Activated T-cell treated with anti-CD3 and anti-CD28 coated beads, Interleukin-2, amount 50 U/mL, for 72 hours (primary cell): ENCODE measurements at places on chromosomes 7 and 10.

- H3K4me3 ChIP-seq: no peak overlapping the region
- H3K27me3 ChIP-seq: no peaks in the 10 kb centered on the region
- no peak overlapping the region for H3K27ac ChIP-seq
- no peaks in the 10 kb centered on the region for H3K4me1 ChIP-seq
- H3K36me3 ChIP-seq: no peaks in the 10 kb centered on the region
Measured at GRCh38 chr7:83355143-83355542, 192.5 kb upstream of the PCLO start.

- no peaks in the 10 kb centered on the region for H3K27me3 ChIP-seq
- DNase-seq: no peak
- no peak overlapping the region for H3K4me3 ChIP-seq
- H3K4me1 ChIP-seq: no peaks in the 10 kb centered on the region
- H3K27ac ChIP-seq: no peak overlapping the region
Measured at GRCh38 chr7:149824301-149824741, 13.9 kb upstream of the ZNF862 start.

- H3K4me1 ChIP-seq: peaks cover 65% of the 10 kb centered on the region
- H3K27me3 ChIP-seq: no peaks in the 10 kb centered on the region
- DNase-seq: no peak
- H3K27ac ChIP-seq: peak overlapping the region; percentile 96
Measured at GRCh38 chr10:102433619-102434046, 1.3 kb upstream of the CUEDC2 start.

DNA sequence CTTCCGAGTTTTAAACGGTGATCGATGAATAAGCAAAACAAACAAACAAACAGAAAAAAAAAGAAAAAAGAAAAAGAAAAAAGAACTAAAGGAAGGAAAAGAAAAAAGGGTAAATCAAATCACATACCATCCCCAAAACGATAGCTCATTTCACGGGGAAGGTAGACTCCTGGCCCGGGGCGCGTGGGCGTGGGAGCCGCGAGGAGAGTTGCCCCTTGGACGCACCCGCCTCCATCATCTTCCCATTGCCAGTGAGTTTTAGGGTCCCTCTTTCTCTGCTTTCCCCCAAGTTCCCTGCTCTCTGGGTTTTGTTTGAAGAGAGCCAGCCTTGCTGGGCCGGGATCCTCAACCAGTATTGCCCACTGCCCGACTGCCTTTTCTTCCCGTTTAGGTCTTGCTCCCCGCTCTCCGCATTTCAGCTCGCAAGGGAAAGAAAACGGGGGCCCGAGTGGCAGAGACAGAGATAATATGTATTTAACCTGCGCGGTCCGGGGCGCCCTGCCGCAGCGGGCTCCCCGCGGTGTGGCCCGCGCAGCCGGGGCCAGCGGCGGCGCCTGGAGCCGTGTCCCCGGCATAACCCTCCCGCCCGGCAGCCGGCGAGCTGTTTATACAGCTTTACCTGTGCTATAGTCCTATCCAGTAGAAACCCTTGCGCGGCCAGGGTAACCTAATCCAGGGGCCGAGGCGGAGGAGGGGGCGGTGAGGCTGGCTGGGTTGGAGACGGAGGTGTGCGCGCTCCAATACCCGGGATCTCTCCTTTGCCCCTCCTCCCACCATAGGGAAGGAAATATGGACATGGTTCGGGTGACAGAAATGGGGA lies 5.2 kb upstream of the GATA3 start:
- peak overlapping the region; percentile 79 for H3K27ac ChIP-seq
- peaks cover 57% of the 10 kb centered on the region for H3K27me3 ChIP-seq
- H3K4me3 ChIP-seq: peak overlapping the region; percentile 90

DNA sequence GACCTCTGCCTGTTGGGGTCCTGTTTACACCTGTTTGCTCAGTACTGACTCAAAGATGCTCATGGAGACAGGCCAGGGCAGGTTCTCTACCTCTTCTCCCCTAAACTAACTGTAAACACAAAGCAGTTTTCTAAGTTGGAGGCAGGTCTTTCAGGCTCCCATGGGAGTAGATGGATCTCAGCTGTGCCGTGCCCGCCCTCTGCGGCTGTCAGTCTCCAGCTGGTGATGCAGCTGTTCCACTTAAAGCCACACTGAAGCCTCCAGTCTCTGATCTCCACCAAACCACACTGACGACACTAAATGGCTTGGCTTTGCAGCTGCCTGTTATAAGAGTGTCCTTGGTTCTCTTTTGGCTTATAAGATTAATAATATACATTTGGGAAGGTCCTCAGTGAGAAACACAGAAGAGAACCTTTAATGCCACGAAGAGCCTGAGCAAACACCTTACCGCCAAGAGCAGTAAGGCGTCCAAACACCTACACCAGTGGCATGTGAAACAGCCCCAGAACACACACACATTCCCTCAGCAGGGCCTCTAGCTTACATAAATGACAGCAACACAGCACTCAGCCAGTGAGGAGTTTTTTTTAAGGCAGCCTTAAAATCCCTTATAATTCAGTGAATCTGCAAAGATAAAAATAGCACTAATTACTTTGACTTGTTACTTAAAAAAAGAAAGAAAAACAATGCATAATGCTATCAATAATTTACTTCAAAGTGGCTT lies 60.4 kb upstream of the KCNIP2 start:
- no peaks in the 10 kb centered on the region for H3K36me3 ChIP-seq
- H3K27me3 ChIP-seq: no peaks in the 10 kb centered on the region
- peak; percentile 11 for DNase-seq
- peaks cover 33% of the 10 kb centered on the region for H3K4me1 ChIP-seq
- H3K4me3 ChIP-seq: peak overlapping the region; percentile 17
- no peak overlapping the region for H3K27ac ChIP-seq

GRCh38 chr7:20193242-20193777 lies 23.9 kb downstream of the MACC1 start:
- H3K4me3 ChIP-seq: no peak overlapping the region
- H3K27ac ChIP-seq: no peak overlapping the region
- DNase-seq: no peak
- no peaks in the 10 kb centered on the region for H3K36me3 ChIP-seq

GRCh38 chr10:25336330-25336729 lies 161.5 kb downstream of the GPR158 start:
- H3K4me1 ChIP-seq: no peaks in the 10 kb centered on the region
- H3K27ac ChIP-seq: no peak overlapping the region
- H3K27me3 ChIP-seq: no peaks in the 10 kb centered on the region
- H3K4me3 ChIP-seq: no peak overlapping the region

GRCh38 chr7:70392877-70393435 lies 739.0 kb upstream of the GALNT17 start:
- no peak overlapping the region for H3K4me3 ChIP-seq
- no peak overlapping the region for H3K27ac ChIP-seq
- H3K27me3 ChIP-seq: no peaks in the 10 kb centered on the region

GRCh38 chr7:22944022-22944421 lies 69.9 kb downstream of the HYCC1 start:
- H3K4me1 ChIP-seq: no peaks in the 10 kb centered on the region
- H3K27me3 ChIP-seq: no peaks in the 10 kb centered on the region
- H3K27ac ChIP-seq: no peak overlapping the region
- H3K36me3 ChIP-seq: no peaks in the 10 kb centered on the region

DNA sequence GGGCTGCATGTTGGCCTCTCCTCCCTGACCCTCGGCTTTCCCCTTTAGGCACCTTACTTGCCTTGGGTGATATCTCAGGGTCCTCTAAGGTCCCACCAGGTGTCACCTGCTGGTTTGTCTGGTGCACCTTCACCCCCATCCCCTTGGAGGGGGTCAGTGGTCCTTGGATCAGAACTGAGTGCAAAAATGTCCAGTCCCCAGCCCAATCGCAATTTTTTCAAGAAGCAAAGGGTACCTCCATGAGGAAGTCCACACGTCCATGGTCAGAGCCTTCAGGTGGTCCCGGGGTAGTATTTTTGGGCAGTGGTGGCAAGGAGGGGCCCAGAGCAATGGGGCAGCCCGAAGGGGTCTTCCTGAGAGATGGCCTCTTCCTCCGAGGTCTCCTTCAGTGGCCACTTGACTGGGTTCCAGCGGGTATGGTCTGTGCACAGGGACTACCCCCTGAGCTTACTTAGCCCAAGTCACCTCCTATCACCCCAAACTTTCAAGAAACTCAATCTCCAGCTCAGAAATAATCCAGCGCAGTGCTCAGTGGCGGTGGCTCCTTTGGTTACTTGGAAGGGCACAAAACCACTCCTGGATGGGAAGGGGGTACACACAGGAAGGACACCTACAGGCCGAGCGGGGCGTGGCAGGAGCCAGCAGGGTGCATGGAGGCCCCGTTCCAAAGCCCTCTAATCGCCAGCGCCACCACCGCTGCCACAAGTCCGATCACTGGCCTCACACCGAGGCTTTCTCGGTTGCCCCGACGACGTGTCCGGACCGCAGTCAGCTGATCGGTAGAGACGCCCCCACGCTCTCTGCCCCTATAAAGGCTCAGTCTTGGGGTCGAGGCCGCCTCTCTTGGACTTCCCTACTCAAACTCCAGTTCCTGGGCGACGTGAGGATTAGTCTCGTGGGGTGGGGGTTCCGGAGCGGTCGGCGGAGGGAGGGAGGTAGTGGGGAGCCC lies 4.5 kb downstream of the SAP25 start:
- H3K27ac ChIP-seq: no peak overlapping the region
- no peaks in the 10 kb centered on the region for H3K27me3 ChIP-seq
- H3K36me3 ChIP-seq: peaks cover 5% of the 10 kb centered on the region
- H3K4me1 ChIP-seq: peaks cover 23% of the 10 kb centered on the region
- DNase-seq: peak; percentile 63
- peak overlapping the region; percentile 62 for H3K4me3 ChIP-seq

GRCh38 chr10:83083831-83084230 lies 1055.5 kb upstream of the GHITM start:
- H3K27ac ChIP-seq: no peak overlapping the region
- no peak for DNase-seq
- H3K4me3 ChIP-seq: no peak overlapping the region
- no peaks in the 10 kb centered on the region for H3K36me3 ChIP-seq

DNA sequence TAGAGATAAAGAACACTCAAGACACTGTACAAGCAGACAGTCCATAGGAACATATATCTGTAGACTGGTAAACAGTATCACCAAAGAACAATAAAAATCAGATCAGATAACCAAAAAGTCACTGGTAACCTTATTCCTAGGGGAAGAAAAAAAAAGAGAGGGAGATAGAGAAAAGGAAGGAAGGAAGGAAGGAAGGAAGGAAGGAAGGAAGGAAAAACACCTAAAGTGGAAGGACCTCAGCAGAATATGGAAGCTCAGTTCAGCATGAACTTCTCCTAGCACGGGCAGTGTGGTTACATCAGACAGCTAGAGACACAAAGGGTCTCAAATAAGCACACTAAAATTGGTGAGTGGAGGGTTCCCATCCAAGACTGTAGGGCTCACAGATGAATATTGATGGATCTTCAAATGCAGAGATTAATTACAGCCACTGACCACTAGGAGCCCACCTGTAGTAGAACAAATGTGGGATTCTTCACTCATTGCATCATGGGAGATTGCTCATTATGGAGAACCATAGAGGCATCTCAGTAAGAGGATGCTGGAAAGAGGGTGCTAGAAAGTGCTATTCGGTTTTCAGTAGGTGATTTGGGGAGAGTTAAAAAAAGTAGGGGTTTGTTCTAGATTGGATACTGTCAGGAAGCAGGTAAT lies 293.4 kb upstream of the C7orf33 start:
- no peaks in the 10 kb centered on the region for H3K27me3 ChIP-seq
- H3K36me3 ChIP-seq: no peaks in the 10 kb centered on the region
- H3K4me1 ChIP-seq: no peaks in the 10 kb centered on the region
- no peak for DNase-seq

DNA sequence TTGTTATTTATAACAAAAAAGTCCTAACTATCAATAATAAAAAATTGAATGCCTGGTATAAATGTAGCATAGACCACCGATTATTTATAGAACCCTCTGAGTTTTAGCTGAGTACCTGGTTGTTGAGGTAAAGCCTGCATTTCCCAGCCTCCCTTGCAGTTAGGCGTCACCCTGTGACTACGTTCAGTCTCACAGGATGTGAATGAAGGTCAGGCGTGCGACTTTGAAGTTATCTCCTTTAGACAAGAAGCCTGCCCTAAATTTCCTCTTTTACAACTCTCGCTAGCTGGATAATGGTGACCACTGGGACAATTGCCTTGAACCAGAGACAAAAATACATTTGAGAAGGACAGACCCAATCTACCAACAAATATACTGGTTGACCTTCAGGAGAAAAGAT lies 67.5 kb upstream of the TES start:
- H3K27me3 ChIP-seq: no peaks in the 10 kb centered on the region
- H3K36me3 ChIP-seq: no peaks in the 10 kb centered on the region
- DNase-seq: no peak
- no peak overlapping the region for H3K27ac ChIP-seq
- H3K4me3 ChIP-seq: no peak overlapping the region

DNA sequence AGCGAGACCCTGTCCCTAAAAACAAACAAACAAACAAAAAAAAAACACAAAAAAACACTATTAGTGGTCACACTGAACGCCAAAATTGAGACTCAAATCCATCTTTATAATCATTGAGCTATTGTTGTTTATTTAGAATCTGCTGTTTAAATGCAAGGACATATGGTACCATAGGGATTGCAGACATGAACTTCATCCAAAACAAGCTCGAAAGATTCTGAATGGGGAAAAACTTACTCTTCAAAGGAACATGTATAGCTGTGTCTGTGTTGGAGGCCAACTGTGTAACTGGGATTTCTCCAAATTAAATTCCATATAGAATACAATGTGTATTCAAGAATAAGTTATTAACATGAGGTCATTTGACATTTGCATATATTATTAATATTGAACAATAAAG lies 74.7 kb upstream of the GPR158 start:
- H3K4me3 ChIP-seq: no peak overlapping the region
- H3K27ac ChIP-seq: no peak overlapping the region
- H3K4me1 ChIP-seq: no peaks in the 10 kb centered on the region
- no peak for DNase-seq

GRCh38 chr10:46555713-46556514 lies 544 bp downstream of the GPRIN2 start:
- H3K36me3 ChIP-seq: no peaks in the 10 kb centered on the region
- DNase-seq: no peak

DNA sequence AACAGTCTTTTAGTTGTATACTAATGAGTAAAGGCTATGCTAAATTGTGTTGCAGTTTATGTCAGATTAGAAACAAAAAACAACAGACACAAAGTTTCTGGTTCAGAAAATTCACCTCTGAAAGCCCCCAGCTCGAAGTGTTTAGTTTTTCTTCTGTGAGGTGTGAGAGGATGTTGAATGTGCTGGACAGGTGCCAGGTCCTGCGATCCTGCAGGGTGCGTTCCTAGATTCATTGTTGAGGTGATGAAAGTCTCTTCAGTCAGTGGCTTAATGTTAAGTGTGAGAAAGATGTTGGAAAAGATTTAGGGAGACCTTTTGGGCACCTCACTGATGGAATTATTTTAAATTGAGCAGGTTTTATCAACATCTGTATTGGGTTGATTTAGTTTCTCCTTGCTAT lies 287.3 kb downstream of the SDK1 start:
- no peaks in the 10 kb centered on the region for H3K36me3 ChIP-seq
- H3K4me1 ChIP-seq: no peaks in the 10 kb centered on the region
- H3K27ac ChIP-seq: no peak overlapping the region
- H3K27me3 ChIP-seq: no peaks in the 10 kb centered on the region

DNA sequence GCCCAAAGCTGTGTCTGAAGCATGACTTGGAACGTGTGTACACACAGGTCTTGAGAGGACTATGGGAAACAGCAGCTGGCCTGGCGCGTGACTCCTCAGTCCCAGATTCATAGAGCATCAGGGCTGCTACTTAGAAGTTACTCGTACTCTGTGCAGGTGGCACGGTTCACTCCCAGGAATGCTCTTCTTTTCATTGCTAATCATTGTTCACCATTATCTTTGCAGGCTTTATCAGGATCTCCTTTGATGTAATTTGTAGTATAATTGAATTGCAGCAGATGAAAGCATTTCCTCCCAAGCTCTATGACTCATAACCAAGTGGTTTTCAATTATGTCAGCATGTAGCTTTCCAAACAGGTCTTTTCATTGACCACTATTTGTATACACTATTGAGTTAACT lies 938.9 kb downstream of the NRG3 start:
- H3K4me1 ChIP-seq: no peaks in the 10 kb centered on the region
- no peak overlapping the region for H3K4me3 ChIP-seq
- no peaks in the 10 kb centered on the region for H3K27me3 ChIP-seq
- H3K27ac ChIP-seq: no peak overlapping the region
- DNase-seq: no peak
